ENCODE measurements at places on chromosomes 7 and 10. TPM values are rescaled to one million over a fixed set of nuclear protein-coding genes. Genes with fewer than 3 reads are reported as not detected.

The AGFG2 gene
- total RNA-seq = 8.5 TPM

The FGFR2 gene
- total RNA-seq = 0.45 TPM

The RGS10 gene
- 54.5 TPM for total RNA-seq

The CHAT gene
- not detected for total RNA-seq

The MRM2 gene
- 54.4 TPM for total RNA-seq

The CD36 gene
- 0.21 TPM for total RNA-seq

The CNTNAP2 gene
- 0.06 TPM for total RNA-seq

The ZNF425 gene
- 1.0 TPM for total RNA-seq

The TNS3 gene
- total RNA-seq = 96.1 TPM

The CHST12 gene
- 13.8 TPM for total RNA-seq

The FMC1 gene
- 24.7 TPM for total RNA-seq

The MYH16 gene
- total RNA-seq = 0.88 TPM

The ABCF2 gene
- total RNA-seq = 71.7 TPM

The OPN4 gene
- total RNA-seq = not detected

The AGMO gene
- 1.3 TPM for total RNA-seq

The CYP2C18 gene
- total RNA-seq = 0.08 TPM

The NOD1 gene
- total RNA-seq = 6.1 TPM

The ADAM22 gene
- 0.34 TPM for total RNA-seq

The TBRG4 gene
- 115 TPM for total RNA-seq

The ZNF727 gene
- total RNA-seq = not detected

The GPER1 gene
- total RNA-seq = 0.79 TPM

The SPDYE16 gene
- not detected for total RNA-seq

The SEMA3A gene
- 6.3 TPM for total RNA-seq

The LRIT1 gene
- not detected for total RNA-seq

The TRIM74 gene
- 0.52 TPM for total RNA-seq

The DNA2 gene
- total RNA-seq = 8.7 TPM

The GATA3 gene
- 5.9 TPM for total RNA-seq
